T-cell (primary cell): ENCODE measurements at places on chromosomes 2 and 18. TPM values are rescaled to one million over a fixed set of nuclear protein-coding genes. Genes with fewer than 3 reads are reported as not detected.

Gene ATP9B
- total RNA-seq: 86.6 TPM

Gene LAPTM4A
- 38.1 TPM for total RNA-seq

Gene DSC3
- not detected for total RNA-seq

Gene IL1F10
- not detected for total RNA-seq

Gene PLA2R1
- total RNA-seq: 0.20 TPM

Gene DSC1
- total RNA-seq: 5.9 TPM

Gene DCDC2C
- not detected for total RNA-seq

Gene CFAP221
- not detected for total RNA-seq
